Cerebellar nuclear complex (tissue), 1 donor: ENCODE measurements at places on chromosomes 2 and 18.

GRCh38 chr18:76456018-76456750, 38.9 kb downstream of the ZNF516 start:
- DNase-seq, result no peak

GRCh38 chr2:237296756-237297155, 117.2 kb downstream of the COL6A3 start:
- no peak for DNase-seq

DNA sequence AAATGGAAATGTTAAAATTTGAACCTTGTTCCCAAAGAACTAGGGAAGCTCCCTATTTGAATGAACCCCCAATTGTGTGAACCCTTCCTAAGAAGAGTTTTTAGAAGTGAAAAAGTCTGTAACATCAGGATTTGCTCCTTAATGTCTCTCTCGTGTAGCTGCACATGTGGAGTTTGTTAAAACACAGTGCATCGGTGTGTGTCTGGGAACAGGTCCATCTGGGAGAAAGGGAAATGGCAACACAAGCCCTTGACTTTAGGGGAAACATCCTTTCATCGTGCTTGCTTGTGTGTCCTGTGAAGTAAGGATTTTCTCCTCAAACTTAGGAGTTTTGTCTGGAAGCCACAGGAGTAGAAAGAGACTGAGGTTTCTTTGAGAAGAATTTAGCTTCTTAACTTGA, 203.9 kb downstream of the PRKCE start:
- DNase-seq, result no peak

DNA sequence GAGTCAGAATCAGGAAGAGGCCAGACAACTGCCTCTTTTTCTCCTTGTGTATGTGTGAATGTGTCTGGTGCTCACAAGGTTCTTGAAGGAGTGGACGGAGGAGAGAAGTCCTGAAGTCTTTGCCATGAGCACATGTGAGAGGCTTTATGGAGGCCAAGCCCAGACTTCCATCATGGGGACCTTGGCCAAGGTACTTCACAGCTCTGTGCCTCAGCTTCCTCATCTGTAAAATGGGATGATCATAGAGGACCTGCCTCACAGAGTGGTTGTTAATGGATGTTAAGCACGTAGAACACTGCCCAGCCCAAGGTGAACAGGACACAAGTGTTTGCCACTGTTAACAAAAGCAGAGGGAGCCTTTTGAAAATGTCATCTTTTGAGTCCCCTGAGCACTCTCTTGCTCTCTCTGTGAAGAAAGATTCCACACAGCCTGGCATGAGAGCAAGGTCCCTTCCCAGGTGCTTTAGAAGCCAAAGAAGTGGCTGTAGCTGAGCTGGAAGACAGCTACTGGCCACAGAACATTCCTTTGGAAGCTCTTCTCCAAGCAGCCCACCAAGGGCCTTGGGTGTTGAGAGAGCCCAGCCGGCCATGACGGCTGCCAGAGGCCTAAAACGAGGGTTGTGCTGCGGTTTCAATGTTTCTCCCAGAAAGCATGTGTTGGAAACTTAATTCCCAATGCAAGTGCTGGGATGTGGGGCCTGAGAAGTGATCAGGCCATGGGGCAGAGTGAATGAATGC, 41.8 kb upstream of the ASPRV1 start:
- no peak for DNase-seq
